ENCODE measurements at places on chromosomes 12 and 14.
A peak's percentile ranks its signal among the peaks of the same experiment; 100 is the strongest.

- DNase-seq = no peak
These were observed 109.0 kb downstream of the LRIG3 start for GRCh38 chr12:58811346-58811745.

- no peak for DNase-seq
These were observed 19.2 kb upstream of the DYNC1H1 start for GRCh38 chr14:101945171-101945570.

GRCh38 chr12:112846619-112847018, 55.1 kb downstream of the RPH3A start:
- DNase-seq = no peak

DNA sequence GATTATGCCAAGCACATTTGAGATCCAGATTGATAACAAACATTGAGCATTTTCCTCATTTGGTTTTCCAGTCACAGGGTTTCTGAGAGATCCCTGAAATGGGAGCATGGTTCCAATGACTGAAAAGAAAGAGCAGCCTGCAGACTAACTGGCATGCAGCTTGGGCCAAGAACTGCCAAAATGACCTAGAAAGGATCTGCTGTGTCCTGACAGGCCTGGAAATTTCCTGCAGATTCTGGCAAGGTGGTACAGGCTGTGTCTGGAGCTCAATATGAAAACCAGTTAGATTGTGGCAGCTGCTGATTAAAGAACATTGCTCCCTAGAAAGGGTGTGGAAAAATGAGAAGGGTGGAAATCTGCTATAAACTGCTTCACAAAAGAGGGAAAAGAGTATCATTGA, 417.3 kb downstream of the IPO8 start:
- no peak for DNase-seq

DNA sequence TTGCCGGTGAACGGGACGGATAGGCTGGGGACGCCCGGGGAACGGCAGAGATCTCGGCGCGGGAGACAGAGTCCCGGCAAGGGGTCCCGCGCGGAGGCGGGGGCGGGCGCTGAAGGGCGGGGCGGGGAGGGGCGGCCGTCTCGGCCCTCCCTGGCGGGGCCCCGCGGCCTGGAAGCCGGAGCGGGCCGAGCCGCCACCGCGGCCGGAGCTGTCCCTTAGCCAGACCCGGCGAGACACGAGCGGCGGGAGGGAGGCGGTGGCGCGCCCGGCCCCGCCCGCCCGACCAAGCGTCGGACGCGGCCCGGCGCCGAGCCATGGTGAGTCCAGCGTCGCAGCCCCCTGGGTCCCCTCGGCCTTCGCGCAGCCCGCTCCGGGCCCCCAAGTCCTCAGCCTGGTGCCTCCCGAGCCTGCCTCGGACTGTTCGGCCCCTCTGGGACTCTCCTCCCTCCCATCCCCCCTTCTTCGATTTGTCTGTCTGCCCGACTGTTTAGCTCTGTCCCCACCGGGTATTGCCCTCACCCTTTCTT, at the start of gene ARHGEF40:
ARHGEF40 (plus strand) TSS at position 222 of the 527 bp plus-strand sequence; CDS start at position 315, 93 bp downstream.
- DNase-seq = peak; percentile 55

- no peak for DNase-seq
These were observed 106.1 kb downstream of the PTPN11 start for GRCh38 chr12:112524676-112525425.

GRCh38 chr12:57560516-57560915, 10.7 kb downstream of the KIF5A start:
- DNase-seq = no peak

DNA sequence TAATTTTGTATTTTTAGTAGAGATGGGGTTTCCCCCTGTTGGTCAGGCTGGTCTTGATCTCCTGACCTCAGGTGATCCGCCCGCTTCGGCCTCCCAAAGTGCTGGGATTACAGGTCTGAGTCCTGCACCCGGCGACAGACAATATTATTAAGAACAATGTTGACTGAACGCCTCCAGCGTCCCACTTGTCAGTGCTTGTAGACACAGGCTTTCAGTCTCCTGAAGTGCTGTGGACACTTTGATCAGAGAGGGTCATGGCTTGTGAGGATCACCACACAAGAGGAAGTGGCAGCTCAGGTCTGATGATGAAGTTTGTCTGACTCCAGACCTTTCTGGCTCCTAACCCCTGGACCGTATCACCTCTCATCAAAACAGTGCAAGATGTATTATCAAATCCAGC, 114.6 kb downstream of the CHST11 start:
- DNase-seq = no peak

GRCh38 chr12:108950991-108951739, 69.7 kb downstream of the SVOP start:
- DNase-seq = peak; percentile 51

GRCh38 chr12:91616416-91616815, 433.8 kb upstream of the DCN start:
- no peak for DNase-seq

- no peak for DNase-seq
These were observed 25.1 kb downstream of the STX2 start for GRCh38 chr12:130813949-130814348.

GRCh38 chr14:75628816-75629215, 31.9 kb downstream of the ERG28 start:
- DNase-seq = no peak

DNA sequence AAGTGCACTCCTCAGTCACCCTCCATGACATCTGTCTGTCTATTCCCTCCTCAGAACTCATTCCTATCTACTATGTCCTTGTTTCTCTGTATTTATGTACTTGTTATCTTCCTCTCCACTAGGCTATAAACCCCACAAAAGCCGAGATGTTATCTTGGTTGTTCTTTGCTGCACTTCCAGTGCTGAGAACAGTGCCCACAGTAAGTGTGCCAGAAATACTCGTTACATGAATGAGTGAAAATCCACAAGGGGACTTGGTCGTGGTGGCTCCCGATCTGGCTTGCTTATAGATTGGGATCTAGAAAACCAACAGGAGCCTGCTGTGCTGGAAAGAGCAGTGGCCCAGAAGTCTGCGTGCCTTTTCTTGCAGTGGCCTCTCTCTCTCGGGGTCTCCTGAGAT, 111.9 kb upstream of the PRMT8 start:
- DNase-seq = no peak

DNA sequence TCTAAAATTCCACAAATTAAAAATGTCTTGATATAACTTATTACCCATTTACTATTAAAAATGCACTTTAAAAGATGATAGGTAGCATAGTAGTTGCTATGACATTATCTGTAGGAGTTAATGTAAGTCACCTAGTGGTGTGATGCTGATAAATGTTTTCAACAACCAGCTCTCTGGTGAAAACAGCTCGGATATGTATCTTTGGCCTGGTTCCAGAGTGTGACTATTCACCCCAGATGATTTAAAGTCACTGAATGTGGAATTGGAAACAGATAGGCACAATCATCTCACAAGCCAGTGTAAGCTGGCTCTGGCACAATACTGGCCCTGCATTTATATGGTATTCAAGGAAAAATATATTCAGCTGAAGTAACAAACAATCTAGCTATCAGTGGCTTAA, 9.2 kb upstream of the CCDC196 start:
- DNase-seq = no peak

DNA sequence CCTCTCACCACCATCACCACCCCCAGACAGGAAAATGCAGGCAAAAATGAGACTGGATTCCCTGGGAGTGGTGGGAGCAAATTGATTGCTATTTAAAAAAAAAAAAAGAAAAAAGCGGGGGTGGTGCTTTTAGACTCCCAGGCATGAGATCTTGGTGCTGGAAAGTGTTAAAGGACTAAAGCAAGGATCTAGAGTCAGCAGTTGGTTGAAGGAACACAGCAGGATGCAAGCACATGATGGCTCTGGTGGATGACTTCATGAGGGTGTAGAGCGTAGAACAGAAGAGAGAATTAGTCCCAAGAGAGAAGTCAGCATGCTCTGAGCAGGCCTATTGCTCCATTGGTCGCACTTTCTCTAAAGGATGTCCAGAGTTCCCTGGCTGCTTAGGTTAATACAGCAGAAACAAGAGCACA, 183.8 kb upstream of the HMGA2 start:
- no peak for DNase-seq

DNA sequence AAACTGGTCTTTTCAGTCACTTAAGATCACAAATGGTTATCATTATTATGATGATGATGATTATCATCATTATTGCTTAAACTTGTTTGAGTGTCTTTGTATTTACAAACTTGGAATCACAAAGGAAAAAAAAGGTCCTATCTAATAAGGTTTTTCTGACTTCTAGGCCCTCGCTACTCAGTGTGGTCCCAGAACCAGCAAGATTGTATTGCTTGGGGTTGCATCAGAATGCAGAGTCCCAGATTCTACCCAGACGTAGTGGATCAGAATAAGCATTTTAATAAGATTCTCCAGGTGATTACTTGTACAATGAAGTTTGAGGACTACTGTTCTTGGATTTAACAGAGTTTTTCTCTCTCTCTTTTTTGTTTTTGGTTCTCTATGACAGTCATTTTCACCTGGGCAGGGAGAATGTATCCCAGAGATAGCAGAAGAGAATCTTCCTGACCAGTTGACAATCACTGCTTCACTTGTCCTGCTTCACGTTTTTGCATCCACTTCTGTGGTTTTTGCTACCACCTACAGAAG, 29.3 kb upstream of the PPP1R12A start:
- no peak for DNase-seq

DNA sequence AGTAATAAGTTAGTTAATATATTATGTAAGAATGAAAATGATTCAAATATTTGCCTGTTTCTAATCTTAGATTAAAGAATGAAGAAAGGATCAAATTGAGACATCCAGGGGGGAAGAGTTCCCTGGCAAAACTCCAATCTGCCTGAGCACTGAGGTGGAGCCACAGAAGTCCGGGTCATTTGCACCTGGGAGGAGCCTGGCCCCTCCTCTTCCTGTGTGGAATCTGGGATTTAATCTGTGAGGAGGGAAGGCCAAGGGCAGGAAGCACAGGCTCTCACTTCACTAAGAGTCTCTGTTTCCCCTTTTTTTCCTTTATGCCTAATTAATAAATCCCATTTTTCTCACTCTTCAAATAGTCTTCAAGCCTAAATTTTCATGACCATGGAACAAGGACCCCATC, 599.5 kb downstream of the FLRT2 start:
- DNase-seq = no peak

DNA sequence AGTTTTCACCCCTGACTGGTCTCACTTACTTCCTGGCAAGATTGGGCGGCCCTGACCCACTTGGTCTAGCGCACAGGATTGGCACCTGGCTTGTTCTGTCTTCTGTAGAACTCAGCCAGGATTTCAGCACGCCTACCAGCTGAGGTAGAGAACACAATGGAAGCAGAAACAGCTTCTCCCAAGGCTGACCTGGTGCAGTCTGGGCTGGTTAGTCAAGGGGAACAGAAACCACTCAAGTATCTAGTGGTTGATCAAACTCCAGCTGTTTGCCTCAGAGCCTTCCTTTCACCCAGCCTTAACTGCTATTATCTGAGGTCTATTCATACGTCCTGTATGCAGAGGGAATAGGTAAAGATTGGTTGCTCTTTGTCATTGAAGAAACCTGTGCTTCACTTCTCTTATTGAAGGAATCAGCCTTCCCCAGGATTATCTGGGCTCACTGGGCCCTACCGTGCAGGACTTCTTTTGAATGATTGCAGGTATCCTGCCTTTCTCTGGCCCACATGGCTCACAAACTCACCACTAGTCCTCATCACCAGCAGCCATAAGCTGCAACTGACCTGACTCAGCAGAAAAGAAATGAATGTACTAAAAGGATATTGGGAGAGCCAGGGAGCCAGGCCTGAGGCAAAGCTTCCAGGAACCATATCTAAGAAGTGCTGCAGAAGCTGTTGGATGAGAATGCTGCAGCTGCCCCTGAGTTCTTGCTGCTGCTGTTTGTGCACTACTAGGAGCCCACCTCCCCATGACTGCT, 2.5 kb upstream of the PLEKHD1 start:
- DNase-seq = no peak

- no peak for DNase-seq
These were observed 12.1 kb upstream of the ALDH2 start for GRCh38 chr12:111754671-111755070.

DNA sequence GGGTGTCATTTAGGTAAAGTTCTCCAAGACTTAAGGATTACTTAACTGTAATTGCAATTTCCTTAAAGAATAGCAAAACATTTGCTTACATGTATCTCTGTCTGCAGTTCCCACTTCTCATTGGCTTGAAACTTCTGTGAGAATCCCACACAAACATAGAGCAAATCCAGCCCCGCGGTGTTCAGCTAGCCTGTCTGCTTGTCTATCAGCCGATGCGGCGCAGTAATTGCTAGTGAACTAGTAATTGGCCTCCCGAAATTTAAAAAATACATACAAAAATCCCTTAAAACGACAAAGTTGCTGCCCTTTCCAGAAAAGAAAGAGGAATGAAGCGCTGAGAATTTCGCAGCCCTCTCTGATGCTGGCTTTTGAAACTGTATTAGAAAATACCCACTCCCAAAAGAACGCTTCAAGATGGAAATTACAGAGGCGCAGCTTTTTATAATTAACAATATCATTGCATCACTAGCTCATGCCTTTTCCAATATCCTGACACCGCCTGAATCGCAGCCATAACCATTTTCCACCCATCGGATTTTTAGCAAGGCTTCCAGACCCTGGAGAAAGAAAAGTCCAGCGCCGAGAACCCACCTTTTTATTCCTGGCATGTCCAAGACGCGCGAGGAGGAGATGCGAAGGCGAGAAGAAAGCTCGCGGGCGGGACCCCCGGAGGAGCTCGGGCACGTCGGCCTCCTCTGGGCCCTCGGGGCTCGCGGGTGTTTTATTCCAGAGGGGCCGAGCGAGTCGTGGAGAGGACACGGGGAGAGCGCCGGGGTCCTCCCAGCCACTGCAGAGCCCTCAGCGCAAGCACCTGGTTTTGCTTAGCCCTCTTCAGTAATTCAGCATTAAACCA, 646 bp downstream of the FBLN5 start:
- peak; percentile 3 for DNase-seq

DNA sequence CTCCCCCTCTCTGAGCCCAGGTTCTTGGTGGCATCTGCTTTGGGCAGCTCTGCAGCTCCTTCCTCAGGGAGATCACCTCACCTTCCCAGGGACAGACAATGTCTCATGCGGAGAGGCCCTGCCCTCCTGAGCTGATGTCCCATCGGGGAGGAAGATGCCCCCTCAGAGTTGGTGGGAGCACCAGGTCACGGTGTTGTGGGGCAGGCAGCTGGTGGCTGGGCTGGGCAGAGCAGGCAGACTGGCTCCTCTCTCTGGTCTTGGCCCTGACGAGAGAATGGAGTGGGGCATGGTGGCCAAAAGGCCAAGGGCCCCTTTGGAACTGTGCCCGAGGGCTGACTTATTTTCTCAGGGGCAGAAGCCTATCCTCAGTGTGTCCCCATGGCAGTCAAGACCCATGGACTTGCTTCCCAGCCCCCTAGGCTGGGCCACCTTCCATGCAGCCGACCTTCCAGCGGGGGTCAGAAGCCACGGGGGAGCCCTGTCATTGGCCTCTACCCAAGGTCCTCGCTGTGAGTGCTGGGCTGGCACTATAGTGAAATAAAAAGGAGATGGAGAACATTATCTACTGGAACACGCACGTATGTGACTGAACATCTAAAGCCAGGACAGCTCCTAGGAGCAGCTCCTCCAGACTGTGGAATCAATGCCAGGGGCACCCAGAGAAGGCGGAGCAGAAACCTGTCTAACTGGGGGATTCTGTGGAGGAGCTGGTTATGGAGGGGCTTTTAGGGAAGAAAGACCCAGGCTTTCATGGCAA, 21.9 kb downstream of the PPP2R5C start:
- DNase-seq = no peak
